Stimulated activated CD8-positive, alpha-beta memory T cell treated with anti-CD3 and anti-CD28 coated beads, Interleukin-7, amount 100 ng/mL, for 1 hour (primary cell): ENCODE measurements at places on chromosomes 11 and 22.

- no peak for DNase-seq
These were observed 140.3 kb downstream of the BRD1 start for GRCh38 chr22:49687333-49687732.

GRCh38 chr22:29559853-29560252, 6.3 kb upstream of the THOC5 start:
- DNase-seq: no peak

GRCh38 chr11:35419830-35420333, 524 bp upstream of the SLC1A2 start:
- DNase-seq: no peak

- DNase-seq: no peak
These were observed 47.7 kb upstream of the GAB2 start for GRCh38 chr11:78465169-78465942.

DNA sequence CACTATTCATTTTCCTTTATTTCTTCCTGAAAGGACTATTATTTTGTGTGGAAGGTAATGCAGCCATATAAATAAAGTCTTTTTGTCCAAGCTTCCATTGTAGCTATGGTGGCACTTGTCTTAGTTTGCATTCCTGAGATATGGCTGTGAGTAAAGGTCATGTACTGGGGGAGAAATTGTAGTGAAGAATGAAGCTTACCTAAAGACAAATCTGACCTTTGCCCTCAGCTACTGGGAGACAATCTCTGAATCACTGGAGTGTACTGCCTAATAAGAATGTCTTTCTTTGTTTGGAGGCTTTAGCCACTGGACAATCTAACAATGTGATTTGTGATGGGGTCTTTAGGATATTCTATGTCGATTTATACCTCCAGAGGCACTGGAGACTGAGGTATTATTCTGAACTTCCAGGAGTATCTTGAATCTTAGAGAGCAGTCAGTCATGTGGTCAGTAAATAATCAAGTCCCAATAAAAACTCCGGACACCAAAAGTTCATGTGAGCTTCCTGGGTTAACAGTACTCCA, 39.7 kb upstream of the OR5AK2 start:
- no peak for DNase-seq

DNA sequence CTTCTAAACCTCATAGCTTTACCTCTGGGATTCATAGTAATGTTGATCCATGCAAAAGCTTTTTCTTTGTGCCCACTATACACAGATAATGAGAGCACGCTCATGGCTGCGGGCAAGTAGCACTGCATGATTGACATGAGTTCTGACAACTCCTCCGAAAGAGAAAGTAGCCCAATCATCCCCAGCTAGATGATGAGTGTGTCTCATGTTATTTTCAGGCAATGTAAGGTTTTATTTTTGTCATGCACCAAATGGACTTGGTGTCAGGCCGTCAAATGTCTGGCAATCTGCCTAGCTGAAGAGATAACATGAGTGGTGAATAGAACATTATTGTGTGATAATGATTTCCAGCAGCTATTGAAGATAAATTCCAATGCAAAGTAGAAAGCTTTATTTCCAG, 662.6 kb downstream of the NTM start:
- no peak for DNase-seq

- DNase-seq: no peak
These were observed 12.7 kb upstream of the TNNT3 start for GRCh38 chr11:1906611-1907423.

DNA sequence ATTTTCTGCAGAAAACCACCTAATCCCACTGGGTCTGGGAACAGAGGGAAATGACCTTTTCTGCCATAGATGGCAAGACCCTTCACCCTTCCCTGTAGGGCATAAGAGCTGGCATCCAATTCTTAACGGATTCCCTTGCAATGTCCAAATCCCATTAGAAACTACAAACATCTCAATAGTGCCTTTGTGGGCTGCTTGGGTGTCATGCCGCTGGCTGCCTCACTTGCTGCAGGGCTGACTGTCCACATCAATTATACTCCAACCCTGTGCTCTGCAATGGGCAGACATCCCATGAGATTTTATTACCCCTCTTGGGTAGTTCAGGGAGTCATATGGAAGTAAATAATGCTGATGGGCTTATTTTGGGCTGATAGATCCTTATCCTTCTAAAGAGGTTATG, 7.3 kb downstream of the GRAP2 start:
- DNase-seq: no peak

- no peak for DNase-seq
These were observed 93.7 kb downstream of the STIM1 start for GRCh38 chr11:3949125-3949524.

DNA sequence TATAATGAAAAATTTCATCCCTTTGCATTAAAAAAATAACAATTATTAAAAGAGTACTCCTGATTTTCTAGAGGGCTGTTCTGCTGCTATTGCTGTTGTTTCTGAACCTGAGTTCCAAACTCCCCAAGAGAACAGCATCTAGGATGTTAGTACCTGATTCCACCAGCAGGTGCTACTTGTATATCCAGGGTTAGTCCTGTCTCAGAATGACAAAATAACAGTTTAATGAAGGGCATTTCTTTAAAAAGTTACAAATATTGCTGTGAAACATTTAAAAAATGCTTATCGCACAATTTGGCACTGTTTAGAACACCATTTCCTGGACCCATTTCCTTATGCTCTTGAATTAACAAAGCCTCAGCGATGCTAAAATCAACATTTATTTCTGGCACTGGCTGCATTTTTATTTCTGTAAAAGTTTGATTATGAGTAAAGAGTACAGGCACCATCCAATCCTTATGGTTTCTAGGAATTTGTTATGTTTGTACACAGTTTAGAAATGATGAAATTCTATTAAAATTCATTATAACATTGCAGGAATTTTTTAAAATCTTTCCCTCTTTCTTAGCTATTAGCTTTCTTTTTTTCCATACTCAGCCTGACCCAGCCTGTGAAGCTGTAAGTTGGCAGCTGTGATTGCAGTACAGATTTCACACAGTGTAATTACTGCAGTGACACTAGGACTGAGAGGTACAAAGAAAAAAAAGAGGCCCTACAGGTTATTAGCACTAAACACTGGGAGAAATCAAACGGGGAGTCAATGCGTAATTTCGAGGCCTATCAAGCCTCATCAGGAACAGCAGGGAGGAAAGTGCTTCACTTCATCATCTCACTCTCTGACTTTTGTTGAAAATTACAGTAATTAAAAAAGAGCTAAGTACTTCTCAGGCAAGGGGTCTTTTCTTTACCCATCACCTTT, 208.8 kb downstream of the DCDC1 start:
- DNase-seq: no peak

DNA sequence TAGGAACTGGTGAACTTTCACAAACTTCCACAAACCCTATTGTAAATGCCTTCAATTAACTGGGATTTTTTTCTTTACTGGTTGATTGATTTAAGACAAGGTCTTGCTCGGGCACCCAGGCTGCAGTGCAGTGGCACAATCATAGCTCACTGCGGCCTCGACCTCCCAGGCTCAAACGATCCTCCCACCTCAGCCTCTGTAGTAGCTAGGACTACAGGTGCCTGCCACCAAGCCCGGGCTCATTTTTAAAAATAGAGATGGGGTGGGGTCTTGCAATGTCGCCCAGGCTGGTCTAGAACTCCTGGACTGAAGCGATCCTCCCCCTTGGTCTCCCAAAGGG, 35.7 kb upstream of the POLA2 start:
- no peak for DNase-seq

DNA sequence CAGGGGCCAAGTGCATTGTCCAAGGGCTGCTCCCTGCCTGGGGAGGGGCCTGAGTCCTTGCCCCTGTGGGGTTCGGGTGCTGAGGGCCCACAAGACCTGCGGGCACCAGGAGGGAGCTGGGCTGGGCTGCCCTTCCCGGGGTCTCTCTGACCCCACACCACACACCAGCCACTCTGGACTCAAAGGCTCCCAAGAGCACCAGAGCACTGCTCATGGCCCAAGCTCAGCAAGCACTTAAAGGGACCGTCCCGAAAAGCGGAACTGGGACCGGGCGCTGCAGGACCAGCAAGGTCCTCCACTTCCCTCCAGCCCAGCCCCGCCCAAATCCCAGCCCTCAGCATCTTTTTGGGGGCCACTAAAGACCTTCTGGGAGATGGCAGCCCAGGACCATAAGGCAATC, 5.3 kb downstream of the LSP1 start:
- no peak for DNase-seq

GRCh38 chr11:12662101-12662689, 12.0 kb upstream of the TEAD1 start:
- no peak for DNase-seq

DNA sequence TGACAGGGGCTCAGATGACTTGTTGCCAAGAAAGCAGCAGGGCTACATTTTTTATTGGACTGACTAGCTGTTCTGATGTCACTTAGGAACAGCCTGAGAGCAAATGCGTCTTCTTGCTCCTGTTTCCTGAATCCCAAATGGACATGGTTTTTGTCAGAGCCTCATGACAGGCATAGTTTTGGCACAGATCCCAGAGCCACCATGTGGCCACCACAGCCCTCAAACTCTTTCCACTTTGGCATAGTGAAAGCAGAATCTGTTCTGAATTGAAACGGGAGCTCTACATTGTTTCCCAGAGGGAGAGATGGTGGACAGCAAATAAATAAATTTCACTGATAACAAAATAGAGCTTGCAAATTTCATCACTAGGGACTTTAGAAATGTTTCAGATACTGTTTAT, 222.2 kb downstream of the C11orf87 start:
- DNase-seq: no peak

DNA sequence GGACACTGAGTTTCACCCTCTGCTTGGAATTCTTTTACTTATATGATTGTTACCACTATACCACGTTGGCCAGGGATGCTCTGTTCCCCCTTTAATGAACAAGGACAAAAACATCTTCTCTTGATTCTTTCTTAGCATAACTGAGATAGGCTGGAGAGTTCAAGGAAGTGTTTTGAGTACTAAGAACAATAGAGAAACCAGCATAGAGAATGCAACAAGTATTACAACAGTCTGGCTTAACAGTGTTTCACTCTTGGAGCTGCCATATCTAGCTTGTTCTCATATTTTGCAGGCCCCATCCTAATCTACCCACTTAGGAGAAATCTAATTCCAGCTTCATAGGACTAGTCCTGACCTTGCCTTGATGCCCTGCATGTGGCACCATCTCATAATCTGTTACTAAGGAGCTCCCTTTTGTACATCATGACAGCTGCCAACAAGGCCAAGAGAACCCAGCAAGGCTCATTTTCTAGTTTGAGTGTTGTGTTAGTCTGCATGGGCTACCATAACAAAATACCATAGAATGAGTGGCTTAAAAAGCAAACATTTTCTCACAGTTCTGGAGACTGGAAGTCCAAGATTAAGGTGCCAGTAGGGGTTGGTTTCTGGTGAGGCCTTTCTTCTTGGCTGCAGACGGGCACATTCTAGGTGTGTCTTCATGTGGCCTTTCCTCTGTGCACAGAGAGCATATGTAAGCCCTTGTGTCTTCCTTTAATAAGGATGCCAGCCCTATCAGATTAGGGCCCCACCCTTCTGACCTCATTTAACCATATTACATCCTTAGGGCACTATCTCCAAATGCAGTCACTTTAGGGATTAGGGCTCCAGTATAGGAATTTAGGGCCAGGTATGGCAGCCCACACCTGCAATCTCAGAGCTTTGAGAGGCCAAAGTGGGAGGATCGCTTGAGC, 37.8 kb downstream of the PACS1 start:
- no peak for DNase-seq

- DNase-seq: no peak
These were observed at the start of gene BDNF for GRCh38 chr11:27700351-27701301. TSS of gene BDNF (minus strand) at chr11:27700455. CDS start at chr11:27658564, 41,891 bp downstream.

GRCh38 chr11:69010361-69010891, 2.6 kb downstream of the MRGPRF start:
- no peak for DNase-seq

- DNase-seq: no peak
These were observed 41.9 kb downstream of the MYEOV start for GRCh38 chr11:69335781-69336405.

DNA sequence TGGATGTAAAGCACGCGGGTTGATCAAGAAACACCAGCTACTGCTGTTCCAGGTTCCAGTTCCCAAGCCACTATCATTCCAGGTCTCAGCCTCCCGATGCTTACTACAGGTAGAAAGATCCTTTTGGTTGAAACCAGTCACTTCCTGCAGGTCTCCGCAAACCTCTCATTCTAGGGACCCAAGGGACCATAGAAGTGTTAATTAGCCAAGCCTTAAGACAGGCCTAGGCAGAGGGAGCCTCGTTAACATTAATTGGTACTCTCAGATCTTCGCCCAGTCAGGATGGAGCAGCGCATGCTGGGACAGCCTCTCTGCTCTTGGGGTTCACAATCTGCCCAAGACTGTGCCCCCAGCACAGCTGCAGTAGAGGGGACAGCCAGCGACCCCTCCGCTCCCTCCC, 11.2 kb upstream of the OAF start:
- DNase-seq: no peak

GRCh38 chr11:35165030-35165422, 26.1 kb downstream of the CD44 start:
- DNase-seq: no peak

DNA sequence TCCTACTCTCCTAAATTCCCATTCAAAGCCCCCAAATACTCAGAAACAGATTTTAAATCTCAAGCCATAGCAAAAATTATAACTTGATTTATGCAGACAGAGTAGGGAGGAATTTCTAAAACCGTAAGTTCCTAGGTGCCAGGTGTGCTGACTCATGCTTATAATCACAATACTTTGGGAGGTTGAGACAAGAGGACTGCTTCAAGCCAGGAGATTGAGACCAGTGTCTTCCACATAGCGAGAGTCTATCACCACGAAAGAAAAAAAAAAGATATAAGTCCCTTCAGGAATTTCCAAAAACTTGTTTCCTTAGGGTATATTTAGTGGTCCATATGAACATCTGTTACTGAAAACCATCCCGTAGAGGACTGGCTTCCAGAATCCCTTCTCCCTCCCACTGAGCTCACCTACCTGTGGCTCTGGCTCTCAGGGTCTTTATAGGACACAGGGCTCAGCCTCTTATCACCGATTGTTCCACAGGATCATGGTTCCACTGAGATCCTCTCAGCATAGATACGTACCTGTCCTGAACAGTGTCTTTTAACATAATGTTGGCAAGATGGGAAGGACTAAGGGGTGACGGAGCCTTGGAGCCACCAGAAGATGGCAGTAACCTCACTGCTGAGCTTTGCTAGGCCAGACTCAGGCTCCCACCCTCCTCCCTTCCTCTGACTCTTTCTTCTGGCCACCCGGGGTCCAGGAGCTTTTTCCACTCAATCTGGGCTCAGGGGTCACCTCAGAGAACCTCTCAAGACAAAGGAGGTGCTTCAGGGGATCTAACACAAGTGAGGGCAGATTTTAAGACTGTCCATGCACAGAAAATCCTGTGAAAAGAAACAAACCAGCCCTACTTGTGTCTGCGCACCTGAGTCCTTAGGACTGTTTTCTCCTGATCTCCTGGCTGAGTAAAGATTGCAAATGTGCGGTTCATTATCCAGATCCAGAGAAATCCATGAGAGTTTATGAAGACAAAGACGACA, 117.5 kb upstream of the TOP3B start:
- no peak for DNase-seq

- no peak for DNase-seq
These were observed 6.4 kb downstream of the RTN4RL2 start for GRCh38 chr11:57466680-57467079.

- DNase-seq: no peak
These were observed 231.6 kb upstream of the UBASH3B start for GRCh38 chr11:122423886-122424285.
